Stimulated activated CD4-positive, alpha-beta T cell treated with anti-CD3 and anti-CD28 coated beads, Interleukin-1b, Interleukin-23, amount 100 ng/mL, for 1 hour (primary cell): ENCODE measurements at places on chromosomes 5 and 9.

GRCh38 chr5:61071526-61071925 is 90.7 kb downstream of the SMIM15 start:
- DNase-seq = no peak

GRCh38 chr5:106957336-106957735 is 713.4 kb downstream of the EFNA5 start:
- no peak for DNase-seq

DNA sequence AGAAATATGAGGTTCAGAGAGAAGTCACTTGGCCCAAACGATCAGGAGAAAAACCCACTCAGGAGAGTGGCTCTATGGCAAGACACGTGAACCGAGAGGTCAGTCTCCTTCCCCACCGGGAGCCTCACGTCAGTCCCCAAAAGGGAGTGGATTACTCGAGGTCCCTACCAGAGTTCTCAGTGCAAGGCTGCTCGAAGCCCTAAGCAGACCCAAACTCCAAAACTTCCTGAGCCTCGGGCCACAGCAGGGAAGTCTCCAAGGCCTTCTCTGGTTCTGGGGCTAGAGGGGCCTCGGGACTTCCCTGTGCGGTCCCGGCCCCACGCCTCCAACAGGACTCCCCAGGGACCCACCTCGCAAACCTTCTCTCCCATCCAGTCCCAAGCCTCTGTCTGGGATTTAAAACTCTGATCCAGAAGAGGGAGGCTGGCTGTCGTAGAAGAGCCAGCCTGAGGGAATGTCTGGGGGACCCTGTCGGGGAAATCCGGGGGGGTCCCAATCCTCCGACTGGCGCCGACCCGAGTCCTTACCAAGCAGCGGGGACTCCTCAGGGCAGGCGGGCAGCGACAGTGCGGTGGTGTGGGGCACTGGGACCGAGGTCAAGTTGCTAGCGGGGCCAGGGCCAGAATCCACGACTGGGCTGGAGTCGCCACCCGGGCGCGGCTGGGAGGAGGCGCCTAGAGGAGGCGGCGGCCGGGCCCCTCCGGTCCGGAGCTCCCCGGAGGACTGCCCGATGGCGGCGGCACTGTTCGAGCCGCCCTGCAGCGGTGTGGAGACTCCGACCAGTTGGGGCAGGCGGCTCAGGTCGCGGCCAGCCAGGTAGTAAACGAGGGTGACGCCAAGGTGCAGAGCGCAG is 679 bp downstream of the B4GALT1 start:
- no peak for DNase-seq

DNA sequence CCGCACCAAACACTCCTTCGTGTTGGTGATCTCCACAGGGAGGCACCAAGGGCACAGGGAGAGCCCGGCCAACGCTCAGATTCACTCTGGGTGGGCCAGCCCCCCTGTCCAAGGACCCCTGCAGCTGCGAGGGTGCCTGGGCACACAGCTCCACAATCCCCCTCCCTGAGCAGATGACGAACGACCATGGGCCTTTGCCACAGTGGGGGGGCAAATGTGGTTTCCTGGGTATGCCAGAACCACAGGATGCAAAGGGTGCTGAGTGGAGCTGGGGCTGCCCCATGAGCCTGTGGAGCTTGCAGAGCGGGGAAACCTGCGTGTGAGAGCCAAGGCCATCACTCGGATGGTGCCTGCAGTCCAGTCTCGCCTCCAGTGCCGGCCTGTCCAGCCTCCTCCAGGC is 31.0 kb downstream of the LPCAT1 start:
- DNase-seq = no peak

- no peak for DNase-seq
These were observed 103.1 kb upstream of the SLC44A1 start for GRCh38 chr9:105141146-105141975.

- DNase-seq = no peak
These were observed 3.1 kb downstream of the TMED9 start for GRCh38 chr5:177595026-177595585.

- DNase-seq = no peak
These were observed 74.6 kb downstream of the USP20 start for GRCh38 chr9:129909851-129910250.

- DNase-seq = no peak
These were observed 129.4 kb downstream of the ZSWIM6 start for GRCh38 chr5:61461417-61461816.

GRCh38 chr9:81871695-81872094 is 56.5 kb upstream of the SPATA31D4 start:
- DNase-seq = no peak

DNA sequence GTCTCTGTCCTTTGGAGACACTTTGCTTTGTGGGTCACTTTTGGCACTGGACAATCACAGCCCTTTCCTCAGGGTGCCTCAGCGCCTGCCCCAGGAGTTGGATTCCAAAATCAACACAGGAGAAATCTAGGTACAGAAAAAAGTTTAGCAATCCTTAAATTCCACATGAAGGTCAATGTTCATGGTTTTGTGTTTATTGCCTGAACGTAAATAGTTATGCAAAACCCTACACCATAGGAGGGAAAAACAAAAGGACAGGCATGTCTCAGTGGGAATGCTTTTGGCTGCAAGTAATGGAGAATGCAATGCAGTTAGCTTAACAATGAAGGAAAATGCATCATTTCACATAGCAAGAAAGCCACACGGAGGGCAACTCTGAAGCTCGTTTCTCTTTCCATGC is 6.5 kb upstream of the HMCN2 start:
- no peak for DNase-seq

DNA sequence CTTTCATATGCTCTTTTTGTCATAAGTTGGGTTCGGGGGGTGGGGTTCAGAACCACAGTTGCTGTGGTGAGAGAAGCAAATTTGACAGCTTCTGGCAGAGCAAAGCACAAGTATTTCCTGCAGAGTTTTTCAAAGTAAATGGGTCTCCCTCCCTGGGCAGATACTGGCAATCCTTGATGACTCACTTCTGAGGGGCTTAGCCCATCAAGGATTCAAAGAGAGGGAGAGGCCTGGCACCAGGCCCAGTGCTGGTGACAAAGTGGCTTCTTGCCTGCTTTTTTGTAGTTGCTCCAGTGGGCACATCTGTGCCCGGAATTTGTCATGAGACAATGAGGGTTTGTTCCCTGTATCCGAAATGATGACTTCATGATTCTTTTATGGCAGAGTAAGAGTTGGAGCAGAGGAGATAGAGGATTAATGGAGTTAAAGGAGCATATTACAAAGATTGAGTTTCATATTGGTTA is 46.6 kb upstream of the TNC start:
- DNase-seq = no peak

DNA sequence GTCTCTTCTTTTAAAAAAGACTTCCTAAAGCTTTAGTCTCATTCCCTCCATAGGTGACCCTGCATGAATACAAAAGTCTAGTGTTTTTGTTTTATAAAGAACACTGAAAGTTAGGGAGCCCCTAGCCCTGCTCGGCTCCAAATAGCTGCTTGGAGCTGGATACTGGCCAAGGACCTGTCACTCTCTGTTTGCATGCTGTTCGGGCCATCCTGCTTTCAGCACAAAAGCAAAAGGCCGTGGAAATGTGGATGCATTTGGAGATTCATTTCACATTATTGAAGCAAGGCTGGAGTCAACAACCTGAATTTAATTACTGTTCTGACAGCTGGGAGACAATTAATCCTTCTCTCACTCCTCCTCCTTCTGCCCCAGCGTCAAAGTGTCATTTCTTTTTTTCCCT is 151.7 kb upstream of the NMUR2 start:
- no peak for DNase-seq

DNA sequence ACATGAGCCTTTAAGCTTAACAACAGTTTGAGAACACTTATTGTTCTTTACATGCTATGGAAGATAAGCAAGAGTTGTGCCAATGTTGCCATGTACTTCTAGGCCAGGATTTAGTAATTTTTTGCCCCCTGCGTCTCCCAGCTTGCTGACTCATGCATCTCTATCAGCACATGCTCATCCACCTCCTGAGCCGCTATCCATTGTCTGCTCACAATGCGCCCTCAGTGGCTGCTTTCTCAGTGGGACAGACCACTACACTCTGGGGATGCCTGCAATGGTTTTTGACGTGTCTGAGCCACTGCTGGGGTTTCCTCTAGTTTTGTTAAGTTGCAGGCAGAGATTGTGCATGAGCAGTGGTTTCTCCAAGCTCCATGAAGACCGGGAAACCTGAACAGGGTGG is 50.9 kb upstream of the PHF2 start:
- DNase-seq = no peak

- DNase-seq = no peak
These were observed 639.7 kb downstream of the BNC2 start for GRCh38 chr9:16230731-16231130.

GRCh38 chr5:109718216-109718615 is 28.5 kb downstream of the MAN2A1 start:
- no peak for DNase-seq

DNA sequence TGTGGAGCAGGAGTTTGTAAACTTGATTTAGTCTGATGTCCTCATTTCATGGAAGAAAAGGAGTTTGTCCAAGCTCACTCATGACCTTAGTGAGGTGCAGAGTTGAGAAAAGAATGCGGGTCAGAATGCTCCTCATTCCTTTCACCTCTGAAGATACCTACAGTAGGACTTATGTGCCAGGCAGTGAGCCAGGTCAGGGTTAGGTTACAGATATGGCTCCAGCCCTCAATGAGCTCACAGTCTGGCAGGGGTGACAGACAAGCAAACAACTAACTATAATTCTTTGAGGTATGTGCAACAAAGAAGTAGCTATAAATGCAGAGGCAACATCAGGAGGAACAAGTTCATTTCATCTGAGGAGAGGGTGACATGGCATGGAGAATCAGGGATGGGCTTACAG is 102.5 kb downstream of the SPATA31D1 start:
- no peak for DNase-seq

DNA sequence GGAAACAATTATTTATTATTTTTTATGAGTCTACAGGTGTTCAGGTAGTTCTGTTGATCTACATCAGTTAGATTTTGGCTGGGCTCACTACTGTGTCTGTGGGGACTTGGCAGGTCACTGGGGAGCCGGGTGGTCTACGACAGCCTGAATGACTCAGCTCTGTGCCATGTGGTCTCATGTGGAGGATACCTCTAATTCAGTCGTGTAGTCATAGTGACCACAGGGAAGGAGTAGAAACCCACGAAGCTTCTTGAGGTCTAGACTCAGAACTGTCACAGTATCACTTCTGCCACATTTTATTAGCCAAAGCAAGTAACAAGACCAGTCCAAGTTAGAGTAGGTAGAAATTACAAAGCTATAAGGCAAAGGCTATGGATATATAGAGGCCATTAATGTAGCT is 64.7 kb upstream of the GRAMD2B start:
- DNase-seq = no peak

GRCh38 chr9:7707934-7708333 is 91.6 kb downstream of the DMAC1 start:
- DNase-seq = no peak

- no peak for DNase-seq
These were observed 59.8 kb downstream of the MARCHF3 start for GRCh38 chr5:126970517-126971017.

DNA sequence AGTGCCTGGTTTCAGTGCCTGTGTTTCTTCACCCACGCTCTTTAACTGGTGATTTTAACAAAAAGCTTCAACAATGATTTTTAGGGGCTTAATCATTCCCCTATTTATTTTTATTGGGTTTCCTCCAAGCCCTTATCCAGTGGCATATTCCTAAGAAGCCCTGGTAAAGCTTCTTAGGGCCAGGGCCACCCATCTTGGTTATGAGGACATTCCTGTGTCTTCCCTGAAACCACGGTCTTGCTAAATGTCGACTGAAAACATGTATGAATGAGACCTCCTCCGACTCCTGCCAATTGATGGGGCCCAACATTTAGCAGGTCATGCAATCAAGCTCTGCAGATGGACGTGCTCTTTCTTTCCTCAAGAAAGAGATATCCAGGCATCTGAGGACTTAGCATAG is 13.7 kb upstream of the CARTPT start:
- no peak for DNase-seq

- no peak for DNase-seq
These were observed 42.0 kb downstream of the TRPM3 start for GRCh38 chr9:71079451-71079850.

DNA sequence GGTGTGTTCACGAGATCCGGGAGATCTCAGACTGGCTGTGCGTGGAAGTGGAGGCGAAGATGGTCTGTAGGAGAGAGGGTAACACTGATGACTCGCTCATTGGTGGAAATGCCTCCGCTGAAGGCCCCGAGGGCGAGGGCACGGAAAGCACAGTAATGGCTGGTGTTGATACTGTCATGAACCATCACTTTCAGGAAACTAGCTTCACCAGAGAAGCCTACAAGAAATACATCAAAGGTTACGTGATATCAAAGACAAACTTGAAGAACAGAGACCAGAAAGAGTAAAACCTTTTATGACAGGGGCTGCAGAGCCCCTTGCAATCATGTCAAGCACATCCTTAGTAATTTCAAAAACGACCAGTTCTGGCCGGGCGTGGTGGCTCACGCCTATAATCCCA is 265.7 kb downstream of the GOLPH3 start:
- DNase-seq = no peak

DNA sequence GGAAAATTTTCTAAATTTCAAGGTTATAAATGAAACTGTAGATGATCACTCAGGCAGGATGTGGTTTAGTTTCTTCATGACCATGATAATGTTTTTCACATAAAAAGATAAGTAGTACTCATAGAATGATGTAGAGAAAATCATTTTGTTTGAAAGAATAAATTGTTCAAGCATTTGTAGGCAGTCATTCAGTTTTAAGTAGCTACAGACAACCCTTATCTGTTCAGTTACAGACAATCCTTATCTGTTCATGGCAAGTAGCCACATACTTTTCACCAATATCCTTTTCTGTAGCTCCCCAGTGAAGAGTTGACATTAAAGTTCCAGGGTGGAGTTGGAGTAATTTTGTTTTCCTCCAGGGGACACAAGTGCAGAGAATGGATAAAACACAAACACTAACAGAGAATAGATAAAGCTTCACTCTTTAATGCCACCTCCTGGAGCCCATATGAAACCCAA is 278.1 kb upstream of the TNC start:
- no peak for DNase-seq

- no peak for DNase-seq
These were observed 169.5 kb downstream of the PTPRD start for GRCh38 chr9:10443181-10443867.

- no peak for DNase-seq
These were observed 94.5 kb upstream of the PPP1R2B start for GRCh38 chr5:156755421-156756087.

GRCh38 chr5:8864053-8864452 is 681.8 kb downstream of the SEMA5A start:
- DNase-seq = no peak

- no peak for DNase-seq
These were observed 106.3 kb upstream of the SSBP2 start for GRCh38 chr5:81856948-81857928.

DNA sequence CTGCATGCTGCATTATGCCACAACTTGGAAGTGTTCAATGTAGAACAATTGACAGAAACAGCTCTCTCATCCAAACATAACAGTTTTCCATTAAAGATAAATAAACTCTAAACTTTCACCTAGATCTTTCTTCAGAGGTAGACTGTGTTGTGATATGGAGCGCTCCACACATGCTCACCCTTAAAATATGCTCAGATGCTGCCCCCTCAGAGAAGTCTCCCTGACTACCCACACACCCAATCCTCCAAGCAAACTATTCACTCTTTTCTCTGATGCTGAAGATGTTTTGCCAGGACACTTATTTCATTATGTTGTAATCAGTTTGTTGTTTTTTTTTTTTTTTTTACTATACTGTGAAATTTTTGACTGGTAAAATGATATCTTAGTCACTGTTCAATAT is 206.6 kb upstream of the RASA1 start:
- no peak for DNase-seq

GRCh38 chr5:111706345-111706744 is 50.6 kb downstream of the NREP start:
- DNase-seq = no peak
